A172 (cell line): ENCODE measurements at places on chromosomes 16 and 17. TPM values are rescaled to one million over a fixed set of nuclear protein-coding genes. Genes with fewer than 3 reads are reported as not detected.

CASKIN1 gene
- total RNA-seq = 0.46 and 1.5 TPM in 2 replicates

TMEM11 gene
- 38.0 and 41.7 TPM in 2 replicates for total RNA-seq

SNAI3 gene
- not detected in 2 replicates for total RNA-seq

FBXW10B gene
- 2.7 and 4.8 TPM in 2 replicates for total RNA-seq

NPTX1 gene
- 0.46 and 0.53 TPM in 2 replicates for total RNA-seq

ZNF469 gene
- 0.55 and 0.91 TPM in 2 replicates for total RNA-seq

ASPHD1 gene
- total RNA-seq = 18.4 and 22.0 TPM in 2 replicates

RDM1 gene
- 7.1 and 8.1 TPM in 2 replicates for total RNA-seq
